ENCODE measurements at places on chromosomes 12 and 14.

- DNase-seq, result no peak
Measured at GRCh38 chr12:12527820-12528296, 34.8 kb downstream of the DUSP16 start.

DNA sequence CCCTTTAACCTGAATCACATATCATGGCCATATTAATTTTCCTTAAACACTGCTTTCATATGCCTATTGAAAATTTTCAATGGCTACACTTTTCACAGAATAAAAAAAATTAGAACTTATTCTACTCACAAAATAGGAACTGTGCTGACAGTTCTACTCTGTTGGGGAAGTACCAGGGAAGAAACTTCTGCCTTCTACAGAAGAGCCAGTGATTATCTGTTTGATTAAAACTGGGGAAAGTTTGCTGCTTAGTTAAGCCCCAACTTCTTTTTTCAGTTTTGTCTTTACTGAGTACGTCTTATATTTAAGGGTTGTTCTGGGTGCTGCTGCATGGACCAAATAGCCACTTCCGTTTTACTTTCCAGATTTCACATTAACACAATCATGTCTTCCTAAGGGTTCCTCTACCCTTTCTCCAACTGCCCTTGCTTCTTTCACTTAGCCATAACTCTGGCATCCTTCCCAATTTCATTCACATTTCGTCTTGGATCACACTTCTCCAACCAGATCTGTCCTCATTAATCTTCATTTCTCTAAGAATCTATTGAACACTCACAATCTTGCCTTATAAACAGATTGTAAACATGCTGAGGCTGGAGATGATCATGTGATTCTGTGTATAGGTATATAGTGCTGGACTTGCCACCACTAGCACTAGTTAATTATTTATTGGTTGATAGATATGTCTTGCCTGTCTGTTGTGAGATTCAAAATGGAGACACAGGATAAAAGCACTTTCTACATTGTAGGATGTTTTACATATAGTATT lies 1.9 kb upstream of the SEL1L start:
- DNase-seq, result no peak

DNA sequence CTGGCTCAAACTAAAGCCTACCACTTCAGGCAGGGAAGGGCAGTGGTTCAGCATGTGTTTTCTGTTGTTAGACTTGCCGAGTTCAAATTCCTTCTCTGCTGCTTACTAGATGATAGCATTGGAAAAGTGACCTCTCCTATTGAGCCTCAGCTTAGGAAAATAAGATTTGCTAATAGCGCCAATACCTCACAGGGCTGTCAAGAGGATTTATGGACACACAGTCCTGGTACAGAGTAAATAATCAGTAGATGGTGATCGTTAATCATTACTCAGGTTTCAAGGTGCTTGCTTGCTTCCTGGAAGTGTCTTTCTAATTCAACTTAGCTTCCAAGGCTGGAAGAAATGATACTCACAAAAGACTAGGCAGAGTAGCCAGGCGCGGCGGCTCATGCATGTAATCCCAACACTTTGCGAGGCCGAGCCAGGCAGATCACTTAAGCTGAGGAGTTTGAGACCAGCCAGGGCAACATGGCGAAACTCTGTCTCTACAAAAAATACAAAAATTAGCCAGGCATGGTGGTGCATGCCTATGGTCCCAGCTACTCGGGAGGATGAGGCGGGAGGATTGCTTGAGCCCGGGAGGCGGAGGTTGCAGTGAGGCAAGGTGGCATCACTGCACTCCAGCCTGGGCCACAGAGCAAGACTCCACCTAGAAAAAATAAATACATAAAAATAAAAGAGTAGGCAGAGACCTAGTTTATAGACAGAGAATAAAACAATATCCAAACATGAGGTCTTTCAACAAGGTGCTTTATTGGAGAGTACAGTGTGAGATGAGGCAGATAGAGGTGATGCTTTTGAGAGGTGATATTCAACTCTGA lies 6.0 kb downstream of the PLA2G1B start:
- DNase-seq, result no peak

DNA sequence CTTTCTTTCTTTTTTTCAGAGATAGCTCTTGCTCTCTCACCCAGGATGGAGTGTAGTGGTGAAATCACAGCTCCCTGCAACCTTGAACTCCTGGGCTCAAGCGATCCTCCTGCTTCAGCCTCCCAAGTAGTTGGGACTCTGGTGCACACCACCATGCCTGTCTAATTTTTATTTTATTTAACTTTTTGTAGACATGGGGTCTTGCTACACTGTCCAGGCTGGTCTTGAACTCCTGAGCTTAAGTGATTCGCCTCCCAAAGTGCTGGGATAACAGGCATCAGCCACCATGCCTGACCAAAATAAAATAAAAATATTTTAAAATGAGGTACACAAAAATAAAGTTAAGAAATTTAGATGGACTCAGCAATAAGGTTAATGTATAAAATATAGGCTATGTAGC lies 5.1 kb upstream of the LEMD3 start:
- DNase-seq, result no peak

DNA sequence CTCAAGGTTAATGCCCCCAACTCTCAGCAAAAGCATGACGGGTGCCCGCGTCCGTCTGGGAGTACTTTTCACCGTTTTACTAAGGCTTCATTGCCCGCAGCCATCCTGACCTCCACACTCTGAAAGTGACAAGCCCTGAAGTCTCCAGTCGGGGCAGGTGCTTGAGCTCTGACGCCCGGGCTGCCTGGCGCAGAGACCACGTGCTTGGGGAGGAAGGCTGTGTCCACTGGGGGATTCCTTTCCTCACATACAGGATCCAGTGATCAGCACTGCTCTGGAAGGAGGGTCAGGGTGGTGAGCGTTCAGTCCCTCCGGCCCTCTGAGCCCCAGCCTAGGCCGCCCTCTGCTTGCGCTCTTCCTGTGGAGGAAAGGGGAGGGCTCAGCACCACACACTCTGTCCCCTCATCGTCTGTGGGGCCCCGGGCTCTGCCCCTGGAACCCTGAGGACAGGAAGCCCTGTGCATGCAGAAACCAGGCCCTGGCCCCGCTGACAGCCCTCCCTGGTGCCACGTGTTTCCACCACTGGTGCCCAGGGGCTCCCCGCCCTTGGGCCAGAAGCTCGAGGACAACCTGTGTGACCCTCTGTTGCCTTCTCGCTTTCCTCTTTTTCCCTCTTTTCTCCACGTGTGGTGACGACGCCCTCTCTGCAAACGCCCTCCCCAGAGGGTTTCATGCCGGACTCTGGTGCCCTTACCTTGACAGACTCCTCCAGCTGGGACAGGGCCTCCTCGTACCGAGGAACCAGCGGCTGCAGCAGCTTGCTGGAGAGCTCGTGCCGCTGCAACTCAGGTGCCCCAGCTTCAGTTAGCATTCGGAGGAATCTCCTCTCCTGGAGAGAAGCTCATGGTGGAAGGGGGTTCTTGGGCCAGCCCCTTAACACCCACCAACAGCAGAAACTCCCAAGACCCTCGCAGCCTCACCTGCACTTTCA lies 4.9 kb downstream of the DDX51 start:
- DNase-seq, result no peak

GRCh38 chr12:54932691-54933090 lies 51.9 kb downstream of the TESPA1 start:
- no peak for DNase-seq

DNA sequence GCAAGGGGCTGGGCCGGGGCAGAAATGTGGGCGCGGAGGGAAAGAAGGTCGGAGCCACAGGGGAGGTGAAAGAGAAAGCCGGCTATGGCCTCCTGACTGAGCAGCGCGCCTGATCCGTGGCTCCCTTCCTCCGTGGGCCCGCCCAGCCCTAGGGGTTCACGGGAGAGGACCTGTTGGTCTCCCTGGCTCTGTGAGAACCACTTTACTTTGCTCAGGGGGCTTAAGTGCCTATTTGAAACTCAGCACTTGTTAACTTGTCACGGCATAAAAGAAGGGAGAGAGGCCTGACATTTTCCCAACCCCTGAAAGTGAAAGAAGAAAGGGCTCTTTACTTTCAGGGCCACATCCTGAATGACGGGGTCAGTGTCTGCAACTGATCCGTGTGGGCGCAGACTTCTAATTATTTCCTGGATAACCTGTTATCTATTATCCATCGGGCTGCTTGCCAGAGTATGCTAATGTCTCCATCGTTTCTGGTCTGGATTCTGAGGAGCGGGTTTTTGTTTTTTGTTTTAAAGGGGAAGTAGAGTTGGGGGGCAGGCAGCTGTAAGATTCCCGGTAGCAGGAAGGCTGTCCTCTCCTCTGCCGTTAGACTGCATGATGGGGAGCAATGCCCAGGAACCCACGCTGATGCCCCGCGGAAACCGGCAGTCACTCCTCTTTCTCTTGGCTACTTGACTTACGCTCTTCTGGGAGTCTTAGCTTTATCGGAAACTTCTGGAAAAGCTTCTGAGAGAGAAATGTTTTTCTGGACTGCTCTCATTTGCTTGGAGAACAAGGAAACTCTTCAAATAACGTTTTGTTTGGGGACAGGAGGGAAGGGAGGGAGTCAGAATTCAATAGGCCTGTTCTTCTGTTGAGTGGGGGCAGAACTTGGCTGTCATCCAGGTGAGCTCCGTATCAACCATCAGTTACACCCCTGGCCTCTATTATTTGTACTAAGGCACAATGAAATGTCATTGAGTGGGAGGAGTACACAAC lies 127.7 kb upstream of the MAX start:
- no peak for DNase-seq

GRCh38 chr12:89540586-89540985 lies 14.7 kb upstream of the POC1B start:
- DNase-seq, result no peak

- no peak for DNase-seq
Measured at GRCh38 chr12:749751-750270, 2.6 kb upstream of the WNK1 start.

GRCh38 chr12:6813363-6813762 lies 8.3 kb upstream of the GPR162 start:
- no peak for DNase-seq
